Esophagus muscularis mucosa (tissue), 4 donors: ENCODE measurements at places on chromosomes 4 and X. TPM values are rescaled to one million over a fixed set of nuclear protein-coding genes. Genes with fewer than 3 reads are reported as not detected.

DNA sequence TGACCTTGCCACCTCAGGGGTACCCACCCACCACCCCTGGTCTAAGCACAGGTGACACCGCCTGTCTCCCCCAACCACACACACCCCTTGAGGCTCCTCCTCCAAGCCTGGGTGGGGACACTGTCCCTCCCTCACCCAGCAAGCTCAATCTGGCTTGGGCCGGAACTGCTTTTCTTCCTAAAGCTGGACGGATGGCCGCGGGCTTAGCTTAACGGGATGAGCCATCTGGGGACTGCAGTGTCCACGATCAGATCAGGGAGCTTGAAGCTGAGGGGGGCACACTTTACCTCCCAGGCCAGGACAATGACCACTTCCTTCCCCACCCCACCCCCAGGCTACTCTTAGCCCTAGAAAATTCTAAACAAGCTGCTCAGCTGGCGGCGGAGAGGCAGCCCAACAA is 1.0 kb upstream of the SLC6A8 start:
- DNase-seq = no peak

- DNase-seq = no peak
Measured at GRCh38 chrX:21947671-21948070, 7.2 kb downstream of the SMS start.

GRCh38 chr4:177667687-177668086 is 225.4 kb upstream of the AGA start:
- DNase-seq = no peak

GRCh38 chr4:85970535-85970934 is 389.3 kb downstream of the MAPK10 start:
- no peak for DNase-seq

- no peak for DNase-seq
Measured at GRCh38 chr4:107939307-107939706, 8.0 kb downstream of the CYP2U1 start.

DNA sequence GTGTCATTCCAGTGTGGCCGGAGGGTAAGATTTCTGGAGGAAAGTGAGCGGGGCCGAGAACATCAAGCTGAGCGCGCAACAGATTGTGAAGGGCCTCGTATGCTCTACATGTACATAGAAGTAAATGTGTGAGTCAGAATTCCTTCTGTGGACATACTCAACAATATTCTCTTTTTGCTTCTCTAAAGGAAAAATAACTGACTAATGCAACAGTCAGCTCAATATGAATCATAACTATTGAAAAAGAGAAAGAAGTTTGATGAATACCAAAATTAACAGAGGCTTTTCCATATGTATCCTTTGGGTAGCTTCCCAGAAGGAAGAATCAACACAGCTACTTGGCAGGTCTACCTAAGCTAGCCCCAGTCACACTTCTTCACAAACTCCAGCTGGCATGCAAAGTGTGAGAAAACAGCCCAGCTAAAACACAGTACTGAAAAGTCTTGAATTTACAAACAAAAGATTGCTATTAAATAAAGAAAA is 87.5 kb upstream of the ZFP42 start:
- DNase-seq = no peak

GRCh38 chr4:113336556-113336955 is 287.1 kb downstream of the ANK2 start:
- no peak for DNase-seq

DNA sequence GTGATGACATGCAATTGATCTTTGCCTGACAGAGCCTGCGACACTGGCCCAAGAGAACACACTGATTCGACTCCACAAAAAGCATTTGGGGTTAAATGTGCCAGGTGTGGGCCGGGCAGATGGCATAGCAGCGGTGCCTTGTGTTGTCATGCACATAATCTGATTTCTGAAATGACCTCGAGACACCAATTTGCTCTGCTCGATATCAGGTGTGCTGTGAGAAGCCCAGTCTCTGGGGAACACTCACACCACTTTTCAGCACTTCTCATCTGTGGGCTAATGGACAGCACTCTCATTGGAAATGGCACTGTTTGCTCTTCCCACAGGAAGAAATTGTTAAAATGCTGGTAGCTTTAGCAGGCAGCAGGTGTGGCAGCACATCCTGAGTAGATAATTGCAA is 738.3 kb upstream of the TENM3 start:
- DNase-seq = no peak

DNA sequence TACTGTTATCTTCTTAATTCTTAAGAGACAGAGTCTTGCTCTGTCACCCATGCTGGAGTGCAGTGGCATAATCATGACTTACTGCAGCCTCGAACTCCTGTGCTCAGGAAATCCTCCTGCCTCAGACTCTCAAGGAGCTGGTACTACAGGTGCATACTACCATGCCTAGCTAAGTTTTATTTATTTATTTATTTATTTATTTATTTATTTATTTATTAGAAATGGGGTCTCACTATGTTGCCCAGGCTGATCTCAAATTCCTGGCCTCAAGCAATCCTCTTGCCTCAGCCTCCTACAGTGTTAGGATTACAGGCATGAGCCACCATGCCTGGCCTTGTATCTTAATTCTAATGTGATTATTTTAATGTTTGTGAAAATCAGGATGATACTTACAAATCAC is 125.6 kb downstream of the THOC2 start:
- DNase-seq = no peak

DNA sequence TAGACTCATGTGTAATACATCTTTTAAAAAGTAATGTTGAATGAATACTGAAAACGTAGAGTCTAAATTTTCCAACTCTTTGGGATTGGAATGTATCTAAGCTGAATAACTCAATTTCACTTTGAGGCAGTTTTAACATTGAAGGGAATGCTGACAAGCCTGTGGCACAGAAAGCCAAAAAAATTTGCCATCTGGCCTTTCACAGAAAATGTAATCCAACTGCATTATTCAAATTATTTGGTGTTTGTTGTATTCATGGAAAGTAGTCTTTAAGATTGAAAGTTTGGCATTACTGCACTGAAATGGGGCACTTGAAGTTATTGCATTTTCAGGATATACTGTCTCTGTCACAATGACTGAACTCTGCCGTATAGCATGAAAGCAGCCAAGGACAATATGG is 186.9 kb downstream of the FRMPD4 start:
- no peak for DNase-seq

- peak; percentile 62 for DNase-seq
Measured at GRCh38 chr4:152101556-152102435, 341.0 kb upstream of the GATB start.

DNA sequence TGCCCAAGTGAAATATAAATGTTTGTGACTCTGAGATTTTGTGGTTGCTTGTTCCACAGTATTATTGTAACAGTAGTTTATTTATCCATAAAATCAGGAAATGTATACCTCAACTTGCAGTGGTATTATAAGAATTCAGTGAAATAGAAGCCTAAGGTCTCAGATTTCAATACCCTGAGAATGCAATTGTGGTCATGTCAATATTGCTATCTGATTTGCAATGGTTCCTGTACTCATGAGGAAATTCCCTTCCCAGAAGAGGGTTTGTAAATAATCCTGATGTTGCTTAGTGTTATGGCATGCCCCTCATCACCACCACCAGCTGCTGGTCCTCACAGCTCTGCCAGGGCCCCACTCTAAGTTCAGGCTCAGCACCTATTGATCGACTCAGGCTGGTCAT is 67.8 kb downstream of the SLC34A2 start:
- no peak for DNase-seq

DNA sequence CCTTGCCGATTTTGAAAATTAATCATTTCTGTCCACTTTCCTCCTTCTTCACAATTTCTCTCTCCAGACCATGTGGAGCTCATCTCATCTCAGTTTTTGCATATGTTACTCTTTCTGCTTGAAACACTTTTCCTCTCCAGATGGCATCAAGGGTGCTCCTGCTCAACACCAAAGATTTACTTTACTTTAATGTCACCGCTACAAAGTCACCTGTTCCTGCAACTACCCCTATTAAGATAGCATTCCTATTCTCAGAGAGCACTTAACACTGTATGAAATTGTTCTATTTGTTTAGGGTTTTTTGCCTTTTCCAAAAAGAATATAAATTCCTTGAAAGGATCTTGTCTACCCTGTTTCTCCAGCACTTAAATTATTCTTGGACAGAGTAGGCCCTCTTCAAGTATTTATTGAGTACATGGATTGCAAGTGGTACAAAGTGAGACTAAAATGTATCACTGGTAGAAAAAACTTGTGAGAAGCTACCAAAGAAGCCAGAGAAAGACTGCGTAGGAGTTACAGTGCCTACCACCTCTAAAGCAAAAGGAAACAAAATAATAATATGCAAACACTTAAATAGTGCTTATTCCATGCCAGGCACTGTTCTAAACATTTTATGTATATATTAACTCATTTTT is 1.1 kb upstream of the EXOSC9 start:
- no peak for DNase-seq

DNA sequence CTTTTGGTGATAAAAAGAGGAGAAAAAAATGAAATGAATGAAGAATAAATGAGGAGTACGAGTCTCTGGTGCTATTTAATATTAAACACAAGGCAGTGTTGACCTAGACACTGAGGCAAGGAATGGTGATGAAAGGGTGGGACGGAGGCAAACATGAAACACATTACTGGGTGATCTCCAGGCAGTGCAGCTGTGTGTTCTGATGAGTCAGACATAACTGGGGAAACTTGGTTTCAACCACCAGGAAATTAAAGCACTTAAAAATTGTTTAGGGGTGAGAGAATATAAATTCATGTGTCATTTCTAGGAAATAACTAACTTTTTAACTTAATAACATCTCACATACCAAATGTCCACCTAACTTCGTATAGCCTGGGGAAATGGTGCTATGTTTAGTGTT is 19.7 kb upstream of the CXCL6 start:
- no peak for DNase-seq

DNA sequence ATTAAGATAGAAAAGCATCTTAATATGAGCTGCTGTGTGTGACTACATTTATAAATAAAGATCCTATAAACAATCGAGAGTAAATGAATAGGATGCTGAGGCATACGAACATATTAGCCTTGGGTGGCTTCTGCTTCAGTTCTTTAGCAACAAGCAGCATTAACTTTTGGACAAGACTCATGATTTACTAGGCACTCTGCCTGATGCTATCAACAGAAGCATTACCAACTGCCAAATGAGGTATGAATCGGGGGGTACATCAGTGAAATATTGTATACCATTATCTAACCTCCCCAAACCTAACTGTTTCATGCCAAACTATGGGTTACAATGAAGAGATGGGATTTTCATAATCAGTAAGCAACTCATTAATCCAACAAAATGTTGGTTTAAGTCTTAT is 113.1 kb downstream of the RAB28 start:
- no peak for DNase-seq

DNA sequence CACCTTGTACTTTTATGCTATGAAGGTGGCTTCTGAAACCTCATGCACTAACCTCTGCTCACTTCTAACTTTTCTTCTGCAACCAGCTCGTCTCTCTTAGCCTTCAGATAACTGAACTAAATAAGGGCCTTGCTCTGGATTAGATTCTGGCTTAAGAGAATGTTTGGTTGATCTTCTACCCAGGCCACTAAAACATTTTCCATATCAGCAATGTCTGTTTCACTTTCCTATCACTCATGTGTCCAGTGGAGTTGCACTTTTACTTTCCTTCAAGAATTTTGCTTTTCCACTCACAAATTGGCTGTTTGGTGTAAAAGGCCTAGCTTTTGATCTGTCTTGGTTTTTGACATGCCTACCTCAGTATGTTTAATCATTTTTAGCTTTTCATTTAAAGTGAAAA is 105.8 kb downstream of the KCTD8 start:
- no peak for DNase-seq

Gene CPE
- 116 TPM for total RNA-seq

Gene PPBP
- total RNA-seq = not detected

Gene GYPE
- not detected for total RNA-seq

Gene SYN1
- total RNA-seq = 0.98 TPM

Gene CXXC4
- total RNA-seq = 3.1 TPM

Gene TMEM31
- total RNA-seq = not detected

Gene MBTPS2
- 7.5 TPM for total RNA-seq

Gene CNGA2
- not detected for total RNA-seq

Gene DCAF12L2
- not detected for total RNA-seq

Gene SCRG1
- total RNA-seq = 3.0 TPM
